ENCODE measurements at places on chromosomes 3 and 15.

- no peak for DNase-seq
Observed at GRCh38 chr3:131903988-131904415, 130.8 kb downstream of the CPNE4 start.

DNA sequence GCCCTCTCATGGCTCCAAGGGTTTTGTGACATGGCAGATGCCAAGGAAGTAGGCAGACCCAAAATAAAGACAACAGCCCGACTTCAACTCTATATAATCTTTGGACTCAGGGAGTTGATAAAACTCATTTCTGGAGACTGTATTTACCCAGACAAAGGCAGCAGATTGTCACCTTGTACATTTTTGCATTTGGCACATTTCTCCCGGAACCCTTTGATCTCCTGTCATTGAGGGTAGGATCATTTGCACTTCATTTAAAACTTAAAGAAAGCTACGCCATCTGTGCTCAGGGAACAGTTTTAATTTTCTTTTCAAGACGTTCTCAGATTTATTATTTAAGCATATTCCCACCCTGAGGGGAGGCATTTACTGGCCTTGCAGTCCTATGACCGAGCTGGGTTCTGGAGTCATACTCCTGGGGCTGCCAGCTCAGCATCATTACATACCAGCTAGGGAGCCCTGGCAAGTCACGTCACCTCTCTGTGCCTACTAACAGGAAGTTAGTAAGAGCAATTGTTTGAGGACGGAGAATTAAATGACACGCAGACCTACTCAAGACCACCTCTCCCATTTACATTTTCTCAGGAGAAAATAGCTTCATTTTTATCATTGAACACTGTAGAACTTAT is 5.9 kb downstream of the CDCP1 start:
- DNase-seq = no peak

DNA sequence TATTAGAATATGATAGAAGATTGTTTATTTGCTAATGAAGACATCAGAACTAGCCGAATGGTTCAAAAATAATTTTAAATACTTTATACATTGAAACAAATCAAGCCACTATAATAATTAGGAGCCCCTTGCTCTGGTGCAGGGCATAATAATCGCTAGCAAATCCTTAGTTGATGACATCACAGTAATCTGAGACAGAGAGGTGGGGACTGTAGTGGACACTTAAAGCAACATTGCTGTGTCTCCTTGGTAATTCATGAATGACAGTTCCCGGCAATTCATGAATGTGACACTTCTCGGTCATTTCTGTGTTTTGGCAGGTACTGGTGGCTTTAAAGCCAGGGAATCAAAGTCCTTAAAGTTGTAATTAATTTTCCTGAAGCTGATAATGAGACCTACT is 114.3 kb downstream of the PPM1L start:
- no peak for DNase-seq

DNA sequence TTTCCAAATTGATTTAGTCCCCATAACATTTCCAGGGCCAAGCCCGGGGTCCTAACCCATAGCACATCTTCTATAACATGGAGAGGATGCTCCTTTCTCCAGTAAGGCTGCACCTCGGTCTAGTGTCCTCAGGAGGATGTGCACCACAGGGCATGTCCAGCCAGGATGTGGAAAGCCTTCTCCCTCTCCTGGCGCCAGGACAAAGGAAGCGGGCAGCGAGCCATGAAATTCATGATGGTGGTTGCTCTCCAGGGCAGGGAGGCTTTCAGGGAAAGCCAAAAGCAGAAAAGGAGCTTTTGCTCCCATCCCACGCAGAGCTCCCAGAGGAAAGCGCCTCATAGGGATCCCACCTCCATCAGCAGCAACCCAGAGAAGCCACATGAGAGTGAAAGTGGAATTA is 220.0 kb downstream of the ADAMTSL3 start:
- no peak for DNase-seq

DNA sequence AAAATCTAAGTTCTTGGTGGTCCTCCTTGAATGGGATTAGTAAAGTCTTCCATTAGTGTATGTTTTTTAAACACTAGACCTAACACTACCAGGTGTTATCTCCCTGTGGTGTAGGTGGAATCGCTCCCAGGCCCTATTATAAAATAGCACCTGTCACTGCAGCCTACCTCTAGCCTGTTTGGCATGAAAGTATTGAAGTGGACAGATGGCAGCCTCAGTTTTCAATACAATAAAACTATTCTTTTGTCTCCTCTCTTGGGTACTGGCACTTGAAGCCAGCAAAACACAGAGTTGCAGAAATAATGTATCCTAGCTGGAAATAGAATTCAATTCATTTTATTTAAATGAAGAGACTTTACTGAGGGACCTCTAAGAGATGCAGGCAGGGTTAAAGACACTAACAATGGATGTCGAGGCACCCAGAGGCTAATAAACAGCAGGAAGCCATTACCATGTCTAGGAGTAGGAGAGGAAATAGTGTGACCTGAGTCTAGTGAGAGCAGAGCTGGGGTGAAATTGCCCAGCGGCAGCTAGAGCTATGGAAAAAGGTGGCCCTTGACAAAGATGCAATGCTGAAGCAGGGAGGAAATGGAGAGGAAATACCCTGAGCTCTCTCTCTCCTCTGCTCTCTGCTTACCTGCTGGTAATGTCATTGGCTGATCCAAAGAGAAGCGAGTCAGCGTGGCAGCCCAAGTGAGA is 49.1 kb upstream of the TMEM158 start:
- DNase-seq = no peak

GRCh38 chr15:40487816-40488682 is 17.3 kb downstream of the CHST14 start:
- no peak for DNase-seq
